Kidney (tissue), 22 donors: ENCODE measurements at places on chromosomes 13 and 19. TPM values are rescaled to one million over a fixed set of nuclear protein-coding genes. Genes with fewer than 3 reads are reported as not detected.

Gene CYP2A7
- not detected for total RNA-seq

Gene GIPR
- 3.3 TPM for total RNA-seq

Gene SRRM5
- 0.28 TPM for total RNA-seq

Gene LYL1
- total RNA-seq = 13.8 TPM

Gene FOSB
- total RNA-seq = 0.98 TPM

DNA sequence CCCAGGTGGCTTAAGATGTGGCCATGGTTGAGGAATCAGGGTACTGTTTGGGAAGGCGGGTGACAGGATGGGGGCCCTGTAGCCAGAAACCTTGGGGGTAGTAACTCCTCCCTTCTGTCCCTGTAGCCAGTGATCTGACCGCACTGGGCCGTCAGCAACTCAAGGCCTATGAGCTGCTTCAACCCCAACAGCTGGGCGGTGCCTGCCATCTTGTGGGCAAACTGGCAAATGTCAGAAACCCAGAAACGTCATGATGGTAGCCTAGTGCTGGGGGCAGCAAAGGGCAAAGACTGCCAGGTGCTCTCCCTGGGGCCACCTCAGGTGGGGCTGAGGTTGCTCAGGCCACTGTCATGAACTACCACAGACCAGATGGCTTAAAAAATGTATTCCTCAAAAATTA lies 3.5 kb downstream of the COPE start:
- peaks cover 3% of the 10 kb centered on the region for H3K4me1 ChIP-seq
- DNase-seq = peak; percentile 70
- H3K4me3 ChIP-seq = no peak overlapping the region
- no peak overlapping the region for H3K27ac ChIP-seq

- no peaks in the 10 kb centered on the region for H3K27me3 ChIP-seq
- H3K4me1 ChIP-seq = no peaks in the 10 kb centered on the region
- DNase-seq = no peak
- H3K36me3 ChIP-seq = no peaks in the 10 kb centered on the region
- no peak overlapping the region for H3K4me3 ChIP-seq
- no peak overlapping the region for H3K27ac ChIP-seq
These were observed 24.0 kb upstream of the ANKRD10 start for GRCh38 chr13:110938662-110939421.

DNA sequence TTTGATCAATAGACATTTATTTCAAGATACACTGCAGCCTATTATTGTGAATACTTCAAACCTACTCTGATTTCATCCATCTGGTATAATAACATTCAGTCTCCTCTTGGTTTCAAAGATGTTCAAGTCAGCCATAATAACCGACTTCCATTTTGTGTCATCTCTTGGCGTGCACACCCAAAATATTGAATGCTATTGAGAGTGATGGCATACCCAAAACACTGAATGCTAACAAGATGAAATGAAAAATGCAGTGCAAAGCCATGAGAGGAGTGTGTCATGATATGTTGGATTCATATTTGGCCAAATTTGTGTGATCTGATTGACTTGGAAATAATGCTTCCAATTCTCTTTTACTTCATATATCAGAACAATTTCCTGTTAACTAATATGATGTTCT lies 181.2 kb upstream of the PCDH17 start:
- DNase-seq = no peak
- H3K27me3 ChIP-seq = no peaks in the 10 kb centered on the region
- H3K27ac ChIP-seq = no peak overlapping the region
- H3K4me3 ChIP-seq = no peak overlapping the region

DNA sequence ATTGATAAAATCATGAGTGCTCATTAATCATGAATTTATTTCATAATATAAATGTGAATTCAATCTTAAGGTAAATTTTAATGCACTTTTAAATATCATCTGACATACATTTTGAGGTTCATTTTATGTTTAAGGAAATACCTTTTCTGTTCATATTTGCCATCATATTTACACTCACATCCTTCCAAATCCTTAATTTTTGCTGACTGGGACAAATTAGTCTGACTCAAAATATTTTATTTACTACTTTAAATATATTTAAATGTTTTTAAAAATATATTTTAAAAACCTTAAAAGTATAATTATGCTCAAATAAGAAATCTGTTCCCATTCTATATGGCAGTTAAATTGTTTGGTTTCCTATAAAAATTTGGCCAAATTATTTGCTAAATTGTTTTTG lies 438.1 kb downstream of the GPC5 start:
- no peaks in the 10 kb centered on the region for H3K27me3 ChIP-seq
- no peaks in the 10 kb centered on the region for H3K36me3 ChIP-seq
- no peak for DNase-seq
- no peak overlapping the region for H3K27ac ChIP-seq
- H3K4me1 ChIP-seq = no peaks in the 10 kb centered on the region
- H3K4me3 ChIP-seq = no peak overlapping the region

DNA sequence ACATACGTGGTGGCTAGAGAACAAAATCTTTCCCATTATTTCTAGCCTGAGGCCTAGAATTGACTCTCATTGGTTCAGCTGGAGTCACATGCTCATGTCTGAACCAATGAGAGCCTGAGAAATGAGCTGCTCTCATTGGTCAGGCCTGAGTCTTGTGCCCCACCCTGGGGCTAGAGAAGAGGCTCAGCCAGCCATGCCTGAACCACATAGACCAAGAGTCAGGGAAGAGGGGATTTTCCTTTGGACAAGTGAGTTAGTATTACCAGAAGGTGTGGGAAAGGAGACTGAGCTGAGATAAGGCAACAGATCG lies 6.9 kb downstream of the FXYD5 start:
- H3K27ac ChIP-seq = no peak overlapping the region
- no peaks in the 10 kb centered on the region for H3K4me1 ChIP-seq
- no peaks in the 10 kb centered on the region for H3K36me3 ChIP-seq

GRCh38 chr13:97333983-97334382 lies 100.0 kb upstream of the RAP2A start:
- no peak overlapping the region for H3K4me3 ChIP-seq
- DNase-seq = no peak
- H3K36me3 ChIP-seq = peaks cover 5% of the 10 kb centered on the region
- H3K4me1 ChIP-seq = no peaks in the 10 kb centered on the region
- H3K27me3 ChIP-seq = no peaks in the 10 kb centered on the region
- no peak overlapping the region for H3K27ac ChIP-seq

DNA sequence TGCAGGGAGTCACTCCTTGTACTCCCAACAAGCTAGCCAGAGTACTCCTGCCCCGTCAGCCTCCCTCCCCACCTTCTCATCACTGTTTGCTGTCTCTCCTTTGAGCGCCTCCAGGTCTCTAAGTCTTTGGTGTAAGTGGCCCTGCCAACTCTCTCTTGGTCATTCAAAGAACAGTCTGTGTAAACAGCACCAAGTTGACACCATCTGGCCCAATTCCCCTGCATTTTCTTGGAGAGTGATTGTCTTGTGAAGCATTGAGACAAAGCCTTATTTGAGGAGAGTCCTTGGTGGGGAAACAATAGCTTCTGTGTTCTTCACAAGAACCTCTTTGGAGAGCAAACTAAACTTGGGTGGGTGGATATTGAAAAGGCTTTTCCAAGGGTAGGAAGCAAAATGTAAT lies 114.6 kb upstream of the RNF113B start:
- H3K36me3 ChIP-seq = no peaks in the 10 kb centered on the region
- no peak overlapping the region for H3K4me3 ChIP-seq
- peaks cover 23% of the 10 kb centered on the region for H3K4me1 ChIP-seq
- no peak overlapping the region for H3K27ac ChIP-seq

DNA sequence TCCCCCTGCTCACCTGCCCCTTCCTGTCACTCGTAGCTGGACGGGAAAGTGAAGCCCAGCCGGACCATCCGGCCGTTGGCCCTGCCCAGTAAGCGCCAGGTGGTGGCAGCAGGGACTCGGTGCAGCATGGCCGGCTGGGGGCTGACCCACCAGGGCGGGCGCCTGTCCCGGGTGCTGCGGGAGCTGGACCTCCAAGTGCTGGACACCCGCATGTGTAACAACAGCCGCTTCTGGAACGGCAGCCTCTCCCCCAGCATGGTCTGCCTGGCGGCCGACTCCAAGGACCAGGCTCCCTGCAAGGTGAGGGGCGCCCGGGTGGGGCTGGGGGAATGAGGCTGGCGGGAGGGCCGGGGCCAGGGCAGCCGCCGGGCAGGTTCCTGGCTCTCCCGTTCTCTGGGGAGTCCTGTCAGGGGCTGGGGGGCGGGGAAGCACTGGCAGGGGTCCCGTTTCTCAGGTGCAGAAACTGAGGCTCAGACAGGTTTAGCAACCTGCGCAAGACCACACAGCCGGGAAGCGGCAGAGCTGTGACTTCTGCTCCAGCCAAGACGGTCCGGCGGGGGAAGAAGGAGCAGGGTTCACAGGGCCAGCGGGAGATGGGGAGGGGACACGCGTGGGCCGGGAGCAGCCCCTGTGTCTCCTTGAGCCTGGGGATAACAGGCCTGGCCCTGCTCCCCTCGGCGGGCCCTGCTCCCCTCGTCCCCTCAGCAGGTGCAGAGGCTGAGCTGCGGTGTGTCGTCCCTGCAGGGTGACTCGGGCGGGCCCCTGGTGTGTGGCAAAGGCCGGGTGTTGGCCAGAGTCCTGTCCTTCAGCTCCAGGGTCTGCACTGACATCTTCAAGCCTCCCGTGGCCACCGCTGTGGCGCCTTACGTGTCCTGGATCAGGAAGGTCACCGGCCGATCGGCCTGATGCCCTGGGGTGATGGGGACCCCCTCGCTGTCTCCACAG lies 5.3 kb downstream of the GZMM start:
- H3K27ac ChIP-seq = no peak overlapping the region
- H3K4me1 ChIP-seq = no peaks in the 10 kb centered on the region
- H3K27me3 ChIP-seq = no peaks in the 10 kb centered on the region
- H3K4me3 ChIP-seq = no peak overlapping the region
- DNase-seq = no peak

DNA sequence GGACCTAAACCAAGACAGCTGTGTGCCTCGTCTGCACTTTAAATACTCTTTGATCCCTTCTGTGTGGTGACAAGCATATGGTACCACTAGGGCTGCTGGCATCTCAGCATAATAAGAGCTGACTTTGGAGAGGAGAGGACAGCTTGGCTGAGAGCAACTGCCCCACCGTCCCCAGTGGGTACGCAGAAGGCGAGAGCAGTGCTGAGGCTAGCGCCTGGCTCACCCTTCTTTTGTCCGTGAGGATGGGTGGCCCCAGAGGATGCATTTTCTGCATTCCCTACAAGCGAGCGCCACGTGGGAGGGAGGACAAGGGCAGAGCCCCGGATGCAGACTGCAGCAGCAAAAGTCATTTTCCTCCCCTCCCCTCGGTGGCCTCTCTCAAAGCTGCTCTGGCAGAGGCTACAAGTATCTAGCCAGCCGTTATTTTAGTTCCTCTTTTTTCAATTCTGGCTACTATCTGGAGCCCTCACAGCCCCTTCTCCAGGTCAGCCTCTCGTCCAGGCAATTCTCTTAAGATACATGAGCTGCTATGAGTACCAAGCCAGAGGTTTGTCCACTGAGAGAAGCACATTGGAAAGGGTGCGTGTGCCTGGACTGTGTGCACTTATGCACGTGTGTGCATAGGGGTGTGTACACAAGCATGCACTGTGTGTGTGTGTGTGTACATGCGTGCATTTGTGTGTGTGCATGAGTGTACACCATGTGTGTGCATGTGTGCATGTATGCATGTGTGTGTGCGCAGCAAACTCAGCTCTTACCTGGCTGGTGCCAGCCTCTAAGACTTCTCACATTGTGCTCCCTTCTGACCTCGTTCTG lies 51.3 kb downstream of the RAB20 start:
- H3K4me3 ChIP-seq = no peak overlapping the region
- peaks cover 31% of the 10 kb centered on the region for H3K4me1 ChIP-seq
- DNase-seq = peak; percentile 55
- no peak overlapping the region for H3K27ac ChIP-seq

DNA sequence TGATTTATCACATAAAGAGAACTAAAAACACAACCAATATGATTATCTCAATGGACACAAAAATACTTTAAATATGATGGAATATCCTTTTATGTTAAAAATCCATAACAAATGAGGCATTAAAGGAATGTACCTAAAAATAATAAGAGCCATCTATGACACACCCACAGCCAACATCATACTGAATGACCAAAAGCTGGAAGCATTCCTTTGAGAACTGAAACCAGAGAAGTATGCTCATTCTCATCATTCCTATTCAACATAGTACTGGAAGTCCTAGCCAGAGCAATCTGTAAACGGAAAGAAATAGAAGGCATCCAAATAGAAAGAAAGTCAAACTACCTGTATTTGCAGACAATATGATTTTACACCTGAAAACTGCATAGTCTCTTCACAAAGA lies 671.0 kb downstream of the SLITRK1 start:
- no peak overlapping the region for H3K4me3 ChIP-seq
- no peaks in the 10 kb centered on the region for H3K36me3 ChIP-seq
- H3K27me3 ChIP-seq = no peaks in the 10 kb centered on the region

DNA sequence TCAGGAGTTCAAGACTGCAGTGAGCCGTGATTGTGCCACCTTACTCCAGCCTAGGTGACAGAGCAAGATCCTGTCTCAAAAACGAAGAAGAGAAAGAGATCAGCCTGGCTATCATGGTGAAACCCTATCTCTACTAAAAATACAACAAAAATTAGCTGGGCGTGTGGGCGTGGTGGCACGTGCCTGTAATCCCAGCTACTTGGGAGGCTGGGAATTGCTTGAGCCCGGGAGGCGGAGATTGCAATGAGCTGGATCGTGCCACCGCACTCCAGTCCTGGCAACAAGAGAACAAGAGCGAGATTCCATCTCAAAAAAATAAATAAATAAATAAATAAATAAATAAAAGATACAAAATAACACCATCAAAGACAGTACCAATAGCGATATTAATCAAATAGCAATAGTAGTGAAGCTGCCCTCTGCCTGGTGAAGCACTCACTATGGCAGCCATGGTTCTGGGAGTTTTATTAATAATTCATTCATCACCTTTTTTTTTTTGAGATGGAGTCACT lies 53.9 kb downstream of the NFIC start:
- no peaks in the 10 kb centered on the region for H3K27me3 ChIP-seq
- H3K27ac ChIP-seq = no peak overlapping the region
- DNase-seq = no peak
- H3K4me3 ChIP-seq = no peak overlapping the region

- H3K4me3 ChIP-seq = no peak overlapping the region
- no peaks in the 10 kb centered on the region for H3K27me3 ChIP-seq
- H3K4me1 ChIP-seq = no peaks in the 10 kb centered on the region
- no peak for DNase-seq
These were observed 23.1 kb upstream of the HOMER3 start for GRCh38 chr19:18964121-18964520.

- H3K27me3 ChIP-seq = no peaks in the 10 kb centered on the region
- H3K36me3 ChIP-seq = no peaks in the 10 kb centered on the region
- DNase-seq = no peak
- H3K4me3 ChIP-seq = no peak overlapping the region
These were observed 740.5 kb downstream of the PCDH9 start for GRCh38 chr13:66489586-66489985.

DNA sequence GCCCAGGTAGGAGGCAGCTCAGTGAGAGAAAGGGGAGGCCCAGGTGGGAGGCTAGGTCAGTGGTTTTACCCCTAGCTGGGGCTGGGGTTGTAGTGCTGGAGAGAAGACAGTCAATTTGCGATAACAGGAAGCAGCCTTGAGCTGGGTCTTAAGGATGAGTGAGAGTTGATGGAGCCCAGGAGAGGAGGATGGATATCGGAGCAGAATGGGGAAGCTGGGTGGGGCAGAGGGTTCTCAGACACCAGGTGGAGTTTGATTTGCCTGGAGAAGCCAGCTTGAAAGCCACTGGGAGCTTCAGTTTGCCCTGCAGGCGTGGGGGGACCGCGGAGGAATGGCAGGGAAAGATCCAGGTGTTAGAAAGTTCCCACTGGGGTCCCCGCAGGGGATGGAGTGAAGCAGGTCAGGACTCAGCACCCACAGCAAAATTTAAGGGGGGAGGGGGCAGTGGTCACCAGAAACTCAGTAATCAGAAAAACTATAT lies 836 bp upstream of the CDC42EP5 start:
- no peaks in the 10 kb centered on the region for H3K4me1 ChIP-seq
- H3K36me3 ChIP-seq = no peaks in the 10 kb centered on the region
- DNase-seq = peak; percentile 58
- peaks cover 3% of the 10 kb centered on the region for H3K27me3 ChIP-seq
